EH (cell line): ENCODE measurements at places on chromosomes 2 and 18.

DNA sequence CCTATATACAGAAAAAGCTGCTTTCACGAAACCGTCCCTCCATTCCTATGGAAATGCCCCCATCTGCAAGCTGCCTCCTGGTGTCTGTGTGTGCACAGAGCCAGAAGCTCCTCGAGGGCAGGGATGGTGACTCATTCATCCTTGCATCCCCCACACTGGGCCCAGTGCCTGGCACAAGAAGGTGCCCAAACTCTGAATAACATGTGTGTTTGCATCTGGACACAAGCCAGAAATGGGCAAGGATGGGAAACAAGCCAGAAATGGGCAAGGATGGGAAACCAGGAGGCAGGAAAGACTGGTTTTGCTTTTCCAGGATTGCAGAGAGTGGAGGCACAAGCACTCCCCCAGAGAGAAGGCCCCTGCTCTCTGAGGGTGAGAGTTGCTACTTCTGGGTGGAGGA, 313.9 kb downstream of the CELF4 start:
- no peak for DNase-seq

DNA sequence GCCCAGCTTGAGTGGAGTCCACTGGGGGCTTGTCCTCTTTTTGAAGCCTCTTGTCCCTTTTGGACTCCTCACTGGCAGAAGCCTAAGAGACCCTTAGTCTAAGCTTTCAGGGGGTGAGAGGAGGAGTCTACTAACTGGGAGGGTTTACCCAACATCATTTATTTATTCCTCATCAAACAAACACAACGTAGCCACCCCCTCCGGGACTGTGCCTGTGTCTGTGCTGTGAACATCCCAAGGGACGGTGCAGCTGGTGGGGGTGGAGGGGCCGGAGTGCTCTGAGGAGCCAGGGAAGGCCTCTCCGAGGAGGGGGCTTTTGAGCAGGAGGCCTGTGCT, 42.7 kb upstream of the TAF1B start:
- DNase-seq: no peak

- DNase-seq: no peak
Measured at GRCh38 chr2:159620796-159621195, 4.4 kb upstream of the BAZ2B start.

- no peak for DNase-seq
Measured at GRCh38 chr2:121028577-121028976, 256.4 kb downstream of the TFCP2L1 start.

DNA sequence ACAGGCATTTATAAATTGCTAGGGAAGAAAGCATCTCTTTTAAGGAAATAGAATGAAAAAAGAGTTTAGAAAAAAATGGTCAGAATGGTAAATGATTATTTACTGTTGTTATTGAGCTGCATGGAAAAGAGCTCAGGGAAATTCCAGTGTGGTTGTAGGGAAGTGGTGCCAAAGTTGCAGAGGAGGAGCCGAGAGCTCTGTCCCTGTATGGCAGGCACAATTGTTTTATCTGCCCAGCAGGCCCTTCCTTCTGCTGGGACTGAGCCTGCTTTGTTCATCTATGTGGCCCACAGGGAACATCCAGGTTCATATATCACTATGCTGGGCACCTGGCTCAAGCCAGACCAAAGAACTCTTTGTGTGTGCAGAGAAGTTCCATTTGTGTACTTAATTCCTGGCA, 80.8 kb upstream of the AGAP1 start:
- DNase-seq: no peak

- peak; percentile 33 for DNase-seq
Measured at GRCh38 chr2:12202313-12203075, 456.1 kb downstream of the LPIN1 start.

GRCh38 chr18:69968039-69968438, 20.4 kb upstream of the CD226 start:
- no peak for DNase-seq

GRCh38 chr2:113838744-113839444, 51.0 kb upstream of the ACTR3 start:
- DNase-seq: no peak

- no peak for DNase-seq
Measured at GRCh38 chr2:14143435-14143834, 489.1 kb upstream of the LRATD1 start.

GRCh38 chr2:17879137-17879912, 858 bp downstream of the KCNS3 start:
- DNase-seq: peak; percentile 67

GRCh38 chr2:28544405-28544921, 48.6 kb downstream of the PLB1 start:
- DNase-seq: no peak

GRCh38 chr2:128036748-128037607, 9.1 kb upstream of the SAP130 start:
- no peak for DNase-seq

- peak; percentile 82 for DNase-seq
Measured at GRCh38 chr2:100818606-100819369, 1.2 kb upstream of the NPAS2 start.

- no peak for DNase-seq
Measured at GRCh38 chr2:163490281-163490680, 245.5 kb downstream of the FIGN start.

DNA sequence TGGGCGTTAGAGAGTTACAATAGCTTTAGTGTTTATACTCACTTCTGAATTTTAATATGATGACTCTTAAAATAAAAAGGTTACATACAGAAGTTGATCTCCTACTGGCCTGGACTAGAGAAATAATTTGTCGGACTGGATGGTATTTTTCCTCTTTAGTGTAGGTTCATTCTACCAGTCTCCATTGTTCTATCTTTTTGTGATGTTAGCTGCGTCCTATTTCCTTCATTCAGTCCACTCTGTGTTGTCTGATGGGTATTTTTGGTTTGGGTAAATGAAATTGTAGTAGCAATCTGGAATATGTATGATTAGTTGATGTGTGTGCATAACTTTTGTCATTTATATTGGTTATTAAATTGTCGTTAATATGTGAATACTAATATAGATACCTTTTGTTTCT, 5.3 kb downstream of the DDX1 start:
- DNase-seq: no peak

DNA sequence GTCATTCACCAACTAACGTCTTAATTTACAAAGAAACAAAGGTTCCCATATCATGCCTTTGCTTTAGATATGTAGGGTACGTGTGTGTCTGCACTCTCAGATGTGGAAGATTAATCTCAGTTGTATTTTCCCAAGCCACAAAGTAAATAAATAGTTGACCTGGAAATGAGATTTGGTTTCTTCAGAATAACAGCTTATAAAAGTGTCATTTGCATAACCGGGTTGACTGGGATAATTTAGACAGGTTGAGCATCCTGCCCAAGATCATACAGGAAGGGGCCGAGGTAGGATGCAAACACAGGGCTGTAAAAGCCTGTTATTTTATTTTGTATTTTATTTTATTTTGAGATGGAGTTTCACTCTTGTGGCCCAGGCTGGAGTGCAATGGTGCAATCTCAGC, 19.5 kb downstream of the ATG16L1 start:
- no peak for DNase-seq

GRCh38 chr2:235195921-235196320, 244.1 kb downstream of the SH3BP4 start:
- DNase-seq: no peak

DNA sequence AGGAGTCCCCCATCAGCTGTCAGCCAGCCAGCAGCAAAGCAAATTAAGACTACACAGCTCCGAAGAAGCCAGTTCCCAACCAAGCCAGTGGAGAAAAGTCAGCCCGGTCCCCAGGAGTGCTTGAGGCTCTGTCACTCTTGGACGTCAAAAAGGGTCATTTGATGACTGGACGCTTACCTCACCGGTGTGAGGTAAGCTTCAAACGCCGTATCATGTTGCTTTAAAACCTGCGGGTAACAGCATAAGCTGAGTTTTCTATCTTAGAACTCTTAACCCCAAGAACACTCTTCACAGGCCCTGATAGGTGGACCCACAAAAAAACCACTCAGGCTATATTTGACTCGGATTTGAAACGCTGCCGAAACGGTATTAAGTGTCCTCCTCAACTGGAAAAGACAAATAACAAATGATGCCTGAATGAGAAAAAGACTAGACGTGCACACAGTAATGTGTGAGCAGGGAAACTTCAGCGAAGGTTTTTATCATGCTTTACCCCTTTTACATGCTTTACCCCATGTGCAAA, 682 bp upstream of the LNPK start:
- peak; percentile 28 for DNase-seq

- no peak for DNase-seq
Measured at GRCh38 chr2:112584891-112585250, 462 bp downstream of the CHCHD5 start.

DNA sequence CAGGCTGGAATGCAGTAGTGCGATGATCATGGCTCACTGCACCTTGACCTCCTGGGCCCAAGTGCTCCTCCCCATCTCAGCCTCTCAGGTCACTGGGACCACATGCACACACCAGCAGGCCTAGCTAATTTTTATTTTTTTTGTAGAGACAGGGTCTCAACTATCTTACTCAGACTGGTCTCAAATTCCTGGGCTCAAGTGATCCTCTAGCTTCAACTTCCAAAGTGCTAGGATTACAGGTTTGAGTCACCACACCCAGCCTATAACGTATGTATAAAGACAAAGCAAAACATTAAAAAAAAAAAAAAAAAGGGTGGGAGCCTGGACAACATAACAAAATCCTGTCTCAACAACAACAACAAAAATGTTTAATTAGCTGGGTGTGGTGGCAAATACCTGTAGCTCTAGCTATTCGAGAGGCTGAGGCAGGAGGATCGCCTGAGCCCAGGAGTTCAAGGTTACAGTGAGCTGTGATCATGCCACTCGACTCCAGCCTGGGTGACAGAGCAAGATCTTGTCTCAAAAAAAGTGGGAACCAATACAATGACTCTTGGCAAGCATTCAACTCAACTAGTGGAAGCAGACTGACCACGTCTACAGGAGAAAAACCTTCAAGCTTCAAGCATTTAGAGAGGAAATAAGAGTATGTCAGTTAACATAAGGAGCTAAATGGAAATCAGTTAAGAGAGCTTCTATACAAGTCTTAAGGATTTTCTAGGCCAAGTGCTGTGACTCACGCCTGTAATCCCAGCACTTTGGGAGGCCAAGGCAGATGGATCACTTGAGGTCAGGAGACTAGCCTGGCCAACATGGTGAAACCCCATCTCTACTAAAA, 2.6 kb downstream of the GTF3C2 start:
- DNase-seq: peak; percentile 24

- no peak for DNase-seq
Measured at GRCh38 chr18:12028040-12028628, 46.8 kb downstream of the IMPA2 start.

DNA sequence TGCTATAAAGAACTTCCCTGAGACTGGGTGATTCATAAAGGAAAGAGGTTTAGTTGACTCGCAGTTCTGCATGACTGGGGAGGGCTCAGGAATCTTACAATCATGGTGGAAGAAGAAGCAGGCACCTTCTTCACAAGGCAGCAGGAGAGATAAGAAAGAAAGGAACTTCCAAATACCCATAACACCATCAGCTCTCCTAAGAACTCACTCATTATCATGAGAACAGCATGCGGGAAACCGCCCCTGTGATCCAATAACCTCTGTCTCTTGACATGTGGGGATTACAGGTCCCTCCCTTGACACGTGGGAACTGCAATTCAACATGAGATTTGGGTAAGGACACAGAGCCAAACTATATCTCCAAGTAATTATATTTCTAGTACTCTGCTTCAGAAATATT, 163.8 kb upstream of the CDH20 start:
- no peak for DNase-seq

DNA sequence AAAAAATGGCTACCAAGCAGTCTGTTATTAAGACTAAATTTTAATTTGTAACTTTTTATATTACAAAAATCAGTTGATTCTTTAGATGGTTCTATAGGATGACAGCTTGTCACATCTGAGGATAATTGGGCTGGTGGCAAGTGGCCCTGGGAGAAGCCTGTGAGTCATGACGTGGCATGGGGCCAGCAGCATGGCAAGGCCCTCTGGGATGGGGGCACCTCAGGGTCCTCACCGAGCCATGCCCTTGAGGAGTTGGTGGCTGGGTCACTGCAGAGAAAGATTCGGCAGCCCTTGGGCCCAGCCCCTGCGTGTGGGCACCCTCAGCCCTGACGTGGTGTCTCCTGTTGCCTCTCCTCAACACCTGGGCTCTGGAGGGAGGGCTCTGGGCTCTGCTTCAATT, 49.7 kb downstream of the STK25 start:
- DNase-seq: no peak

GRCh38 chr2:190693533-190694232, 44.8 kb downstream of the NAB1 start:
- DNase-seq: no peak

DNA sequence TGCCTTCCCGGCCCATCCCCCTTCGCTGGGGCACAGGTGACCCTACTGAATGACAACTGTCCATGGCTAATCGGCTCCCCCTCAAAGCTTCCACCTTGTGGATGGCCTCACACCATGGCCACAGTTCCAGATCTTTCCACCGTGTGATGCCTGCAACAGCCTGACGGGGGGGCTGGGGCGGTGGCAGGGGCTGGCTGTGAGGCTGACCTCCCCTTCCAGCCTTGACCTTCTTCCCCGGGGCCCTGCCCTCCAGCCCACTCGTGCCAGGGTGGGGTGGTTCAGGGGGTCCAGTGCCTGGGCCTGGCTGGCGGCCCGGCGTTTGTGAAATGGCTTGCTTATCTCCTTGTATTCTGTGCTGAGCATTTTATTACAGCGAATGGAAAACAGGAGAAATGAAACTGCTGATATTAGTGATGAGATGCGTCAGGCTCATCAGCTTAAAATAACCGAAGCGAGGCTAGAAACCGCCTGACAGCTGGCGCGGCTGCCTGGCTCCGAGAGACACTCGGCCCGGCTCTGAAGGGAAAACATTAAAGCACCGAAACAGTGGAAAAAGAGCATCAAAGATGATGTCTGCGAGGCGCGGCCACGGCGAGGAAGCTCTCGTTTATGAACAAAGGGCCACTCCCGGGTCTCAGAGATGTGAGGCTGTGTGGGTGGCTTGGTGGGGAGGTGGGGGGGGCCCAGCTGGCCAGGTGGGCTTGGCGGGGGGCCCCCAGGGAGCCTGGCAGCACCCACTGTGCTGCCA, 916 bp upstream of the PDCD1 start:
- DNase-seq: peak; percentile 33

- peak; percentile 9 for DNase-seq
Measured at GRCh38 chr2:229071292-229071976, 199.7 kb downstream of the PID1 start.

GRCh38 chr2:112547333-112547732, 5.1 kb downstream of the POLR1B start:
- peak; percentile 27 for DNase-seq

- peak; percentile 26 for DNase-seq
Measured at GRCh38 chr2:150919901-150920300, 341.8 kb downstream of the RBM43 start.

DNA sequence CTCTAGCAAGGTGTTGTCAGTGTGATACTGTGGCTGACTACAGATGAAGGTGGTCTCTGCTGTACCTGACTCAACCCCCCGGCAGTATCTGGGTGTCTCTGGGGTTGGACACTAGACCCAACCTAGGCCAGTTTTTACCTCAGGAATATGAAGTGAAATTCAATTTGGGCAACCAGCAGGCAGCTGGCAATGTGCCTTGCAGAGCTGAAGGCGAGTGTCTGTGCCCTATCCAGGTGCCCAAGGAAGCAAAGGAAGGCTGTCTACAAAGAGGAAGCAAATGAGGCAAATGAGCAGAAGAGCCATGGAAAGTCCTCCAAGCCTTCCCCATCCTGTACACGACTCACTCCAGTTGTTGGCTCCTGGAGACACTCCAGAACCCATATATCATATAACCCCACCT, 264.6 kb upstream of the AGAP1 start:
- DNase-seq: no peak
